NCI-H345 (cell line): ENCODE measurements at places on chromosomes 5 and 9.

GRCh38 chr5:23717486-23717885 is 210.1 kb downstream of the PRDM9 start:
- DNase-seq: no peak

- no peak for DNase-seq
These were observed 102.3 kb downstream of the KIAA0825 start for GRCh38 chr5:94516148-94516547.

DNA sequence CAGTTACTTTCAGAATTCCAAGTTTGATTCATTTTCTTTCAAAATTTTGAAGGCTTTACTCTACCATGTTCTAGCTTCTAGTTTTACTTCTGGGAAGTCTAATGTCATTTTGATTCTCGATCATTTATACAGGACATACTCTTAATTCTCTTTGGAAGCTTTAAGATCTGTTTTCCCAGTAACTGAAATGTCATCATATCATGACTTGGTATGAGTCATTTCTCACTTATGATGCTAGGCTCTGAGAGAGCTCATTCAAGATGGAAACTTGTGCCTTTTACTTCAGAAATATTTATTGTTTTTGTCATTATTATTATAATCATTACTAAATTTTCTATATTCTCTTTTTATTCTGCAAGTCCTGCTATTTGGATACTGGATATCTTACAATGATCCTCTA is 222.3 kb downstream of the PARP8 start:
- DNase-seq: no peak

- no peak for DNase-seq
These were observed 29.4 kb downstream of the ATPSCKMT start for GRCh38 chr5:10220248-10220647.
